ENCODE measurements at places on chromosomes 4 and X.

GRCh38 chr4:94527556-94528233, 76.0 kb downstream of the PDLIM5 start:
- DNase-seq = no peak

GRCh38 chr4:49044270-49044669, 58.2 kb downstream of the CWH43 start:
- DNase-seq = no peak

GRCh38 chr4:102543030-102543928, 42.1 kb downstream of the NFKB1 start:
- no peak for DNase-seq

DNA sequence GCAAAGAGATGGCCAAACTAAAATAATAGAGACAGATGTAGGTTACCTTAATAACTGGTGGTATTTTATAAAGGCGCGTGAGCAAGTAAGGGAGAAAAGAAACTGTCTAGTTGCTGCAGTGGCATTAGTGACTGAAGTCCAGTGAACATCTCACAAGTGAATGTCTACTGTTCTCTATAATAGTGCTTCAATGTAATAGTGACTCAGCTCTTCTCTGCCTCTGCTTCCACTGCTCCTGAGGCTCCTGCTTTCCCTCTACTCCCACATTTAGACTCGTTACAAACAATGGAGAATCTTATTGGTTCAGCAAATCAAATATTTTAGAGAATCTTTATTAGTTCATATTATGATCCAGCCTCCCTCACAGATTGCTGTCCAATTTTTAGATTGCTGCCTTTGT, 779.1 kb upstream of the HTR2C start:
- DNase-seq = no peak

GRCh38 chr4:167944721-167945120, 147.6 kb upstream of the ANXA10 start:
- DNase-seq = no peak
